Activated CD4-positive, alpha-beta T cell treated with anti-CD3 and anti-CD28 coated beads, Interleukin-2, amount 10 ng/mL, durations not matched to agents 7 days and 5 days (primary cell): ENCODE measurements at places on chromosomes 3 and 15. TPM values are rescaled to one million over a fixed set of nuclear protein-coding genes. Genes with fewer than 3 reads are reported as not detected.

DNA sequence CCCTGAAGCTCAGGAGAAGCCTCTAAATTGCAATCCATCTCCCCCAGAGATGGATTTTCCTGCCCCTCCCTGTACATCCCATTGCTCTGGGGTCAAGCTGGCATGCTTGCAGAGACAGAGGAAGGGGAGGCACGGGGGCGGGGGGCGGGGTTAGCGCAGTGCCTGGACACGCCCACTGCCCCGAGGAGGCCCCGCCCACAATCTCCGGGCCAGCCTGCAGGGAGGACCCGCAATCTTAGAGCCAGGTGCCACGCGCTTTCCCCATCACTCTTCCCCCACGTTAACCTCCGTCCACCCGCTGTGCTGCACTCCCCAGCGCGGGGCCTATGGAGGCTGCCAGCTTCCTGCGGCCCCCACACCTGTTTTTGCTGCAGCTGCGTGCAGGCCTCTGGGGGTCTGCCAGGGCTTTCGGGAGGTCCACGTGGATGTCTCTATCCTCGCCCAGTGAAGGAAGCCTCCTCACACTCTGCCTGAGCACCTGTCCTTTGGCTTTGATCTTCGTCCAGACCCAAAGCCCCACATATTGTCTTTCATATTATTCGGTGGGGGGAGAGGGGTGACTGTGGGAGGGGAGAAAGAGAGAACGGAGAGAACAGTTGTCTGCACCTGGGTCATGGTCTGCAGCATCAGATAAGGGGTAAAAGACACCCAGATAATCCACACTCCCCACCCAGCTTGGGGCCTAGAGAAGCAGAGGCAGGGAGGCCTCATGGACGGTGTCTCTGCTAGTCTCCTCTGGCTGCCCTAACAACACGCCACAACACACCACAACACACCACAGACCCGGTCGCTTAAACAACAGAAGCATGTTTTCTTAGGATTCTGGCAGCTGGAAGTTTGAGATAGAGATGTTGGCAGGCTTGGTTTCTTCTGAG lies 118.0 kb upstream of the MEF2A start:
- DNase-seq: peak; percentile 7

DNA sequence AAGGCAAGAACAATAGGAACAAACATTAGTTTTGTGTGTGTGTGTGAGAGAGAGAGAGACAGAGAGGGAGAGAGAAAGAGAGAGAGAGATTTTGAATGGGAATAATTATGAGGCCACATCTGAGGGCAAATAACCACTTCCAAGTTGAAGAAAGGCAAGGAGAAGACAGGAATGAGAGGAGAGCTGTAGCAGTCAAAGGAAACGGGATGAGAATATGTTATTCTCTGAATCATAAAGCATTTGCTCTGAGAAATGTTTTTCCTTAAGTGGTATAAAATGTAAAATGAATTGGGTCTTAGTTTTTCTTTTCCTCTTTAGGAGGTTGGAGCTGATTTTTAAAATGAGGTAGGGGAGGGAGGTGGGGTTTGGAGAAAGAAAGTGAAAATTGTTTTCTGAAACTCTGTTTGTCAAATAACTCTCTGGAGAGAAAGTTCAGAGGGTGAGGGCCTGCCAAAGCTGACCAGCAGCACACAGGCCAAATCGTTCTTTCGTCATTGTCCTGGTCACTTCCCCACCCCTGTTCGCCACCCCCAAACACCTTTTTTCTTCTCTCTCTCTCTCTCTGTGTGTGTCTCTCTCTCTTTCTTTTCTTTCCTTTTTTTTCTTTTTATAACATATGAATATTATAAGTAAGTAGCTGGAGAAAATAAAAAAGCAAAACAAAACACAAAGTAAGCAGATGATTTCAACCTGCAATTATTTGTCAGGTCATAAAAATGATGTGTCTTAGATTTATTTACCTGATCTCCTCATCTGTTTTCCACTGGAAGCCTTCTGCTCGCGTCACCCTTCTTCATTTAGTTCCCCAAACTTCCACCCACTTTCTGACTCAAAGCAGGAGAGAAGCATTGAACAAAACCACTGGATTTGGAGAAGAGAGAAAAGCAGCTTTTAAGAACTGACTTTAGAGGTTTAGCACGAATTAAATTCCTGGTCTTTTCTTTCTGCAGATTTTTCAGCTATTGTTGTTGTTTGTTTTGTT lies 110.6 kb downstream of the LPP start:
- no peak for DNase-seq

ADGRG7 gene
- total RNA-seq: not detected

- DNase-seq: no peak
Measured at GRCh38 chr15:73139041-73139743, 86.9 kb downstream of the NEO1 start.

GRCh38 chr15:74767167-74768098 lies 14.4 kb upstream of the CSK start:
- DNase-seq: no peak

- no peak for DNase-seq
Measured at GRCh38 chr3:132222868-132223538, 94.2 kb upstream of the ACP3 start.

SLC30A4 gene
- 4.3 TPM for total RNA-seq

GRCh38 chr3:57029383-57029782 lies 31.1 kb upstream of the SPATA12 start:
- DNase-seq: no peak

DNA sequence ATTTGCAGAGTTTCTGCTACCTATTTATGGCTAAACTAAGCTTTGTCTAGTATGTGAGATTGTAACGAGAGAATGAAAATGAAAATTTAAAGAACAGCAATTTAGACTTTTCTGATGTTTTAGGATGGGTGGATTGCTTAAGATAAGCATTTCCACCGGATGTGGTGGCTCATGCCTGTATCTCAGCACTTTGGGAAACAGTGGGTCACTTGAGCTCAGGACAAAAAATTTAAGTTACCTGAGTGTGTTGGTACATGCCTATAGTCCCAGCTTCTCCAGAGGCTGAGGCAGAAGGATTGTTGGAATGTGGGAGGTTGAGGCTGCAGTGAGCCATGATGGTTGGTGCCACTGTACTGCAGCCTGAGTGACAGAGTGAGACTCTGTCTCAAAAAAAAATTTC lies 3.3 kb downstream of the PPP4R2 start:
- DNase-seq: peak; percentile 41
